ENCODE measurements at places on chromosomes 1 and 21. TPM values are rescaled to one million over a fixed set of nuclear protein-coding genes. Genes with fewer than 3 reads are reported as not detected.

The LCE1E gene
- total RNA-seq: not detected

The ST3GAL3 gene
- 7.2 TPM for total RNA-seq

The TUFT1 gene
- total RNA-seq: 12.3 TPM

The MCOLN2 gene
- 11.3 TPM for total RNA-seq

The MIXL1 gene
- total RNA-seq: not detected

The PADI4 gene
- total RNA-seq: 0.44 TPM

The AMY1B gene
- not detected for total RNA-seq

The TRABD2B gene
- 0.05 TPM for total RNA-seq

The RPS27 gene
- 1,905 TPM for total RNA-seq

The ESRRG gene
- total RNA-seq: not detected

The NTNG1 gene
- total RNA-seq: not detected

The DCDC2B gene
- 0.27 TPM for total RNA-seq

DNA sequence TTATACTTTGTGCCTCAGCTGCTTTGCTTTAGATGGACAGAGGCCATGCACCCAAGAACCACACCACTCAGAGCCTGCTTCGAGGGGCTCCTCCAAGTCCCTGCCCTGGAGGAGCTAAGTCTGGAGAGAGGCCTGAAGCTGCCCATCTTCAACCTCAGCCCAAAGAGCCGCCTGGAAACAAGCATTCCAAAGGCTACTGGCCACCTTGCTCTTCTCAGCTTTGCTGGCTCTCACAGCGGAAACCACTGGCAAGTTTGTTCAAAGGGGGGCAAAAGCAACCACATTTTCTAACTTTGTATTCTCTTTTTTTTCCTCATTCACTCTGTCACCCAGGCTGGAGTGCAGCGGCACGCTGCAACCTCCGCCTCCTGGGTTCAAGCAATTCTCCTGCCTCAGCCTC, 23.2 kb downstream of the VPS26C start:
- DNase-seq: no peak

DNA sequence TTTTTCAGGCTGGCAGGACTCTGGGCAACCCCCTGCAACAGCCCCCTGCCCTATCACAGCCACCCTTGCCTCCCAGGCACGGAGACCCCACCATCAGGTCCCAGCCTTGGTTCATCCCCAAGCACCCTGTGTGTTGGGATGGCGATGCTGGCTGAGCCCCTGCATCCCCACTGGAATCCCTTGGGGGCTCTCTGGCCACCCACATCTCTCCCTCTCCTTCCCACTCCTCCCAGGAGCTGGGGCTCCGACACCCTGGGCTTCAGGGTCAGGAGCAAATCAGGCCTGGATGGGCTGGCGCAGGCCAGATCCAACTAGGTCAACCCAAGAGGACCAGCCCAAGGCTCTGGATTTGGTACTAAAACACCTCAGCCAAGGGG, 25.9 kb downstream of the COL6A1 start:
- no peak for DNase-seq

GRCh38 chr21:31873275-31873695, 465 bp downstream of the HUNK start:
- DNase-seq: no peak

GRCh38 chr1:237650809-237651208, 239.9 kb downstream of the ZP4 start:
- no peak for DNase-seq

GRCh38 chr1:113860891-113861290, 10.6 kb downstream of the PTPN22 start:
- DNase-seq: no peak

GRCh38 chr1:88204111-88204510, 480.0 kb upstream of the PKN2 start:
- no peak for DNase-seq

DNA sequence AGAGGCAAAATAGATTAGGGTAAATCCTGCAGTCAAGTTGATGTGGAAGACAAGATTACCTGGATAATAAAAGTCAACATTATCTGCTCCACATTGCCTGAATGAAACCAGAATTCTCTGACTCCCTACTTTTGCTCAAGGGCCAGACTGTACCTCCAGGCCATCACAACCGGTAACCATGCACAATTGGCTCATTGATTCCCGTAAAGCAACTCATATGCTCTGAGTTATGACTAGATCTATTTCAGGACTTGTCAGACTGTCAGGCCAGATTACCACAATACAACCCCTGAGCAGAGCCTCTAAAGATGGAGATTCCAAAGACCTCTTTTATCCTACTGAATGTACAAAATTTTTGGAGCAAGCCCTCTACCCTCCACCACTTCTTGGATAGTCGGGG, 90.4 kb downstream of the ODF2L start:
- DNase-seq: no peak

- no peak for DNase-seq
Observed at GRCh38 chr1:208052135-208052534, 141.2 kb upstream of the CD34 start.

DNA sequence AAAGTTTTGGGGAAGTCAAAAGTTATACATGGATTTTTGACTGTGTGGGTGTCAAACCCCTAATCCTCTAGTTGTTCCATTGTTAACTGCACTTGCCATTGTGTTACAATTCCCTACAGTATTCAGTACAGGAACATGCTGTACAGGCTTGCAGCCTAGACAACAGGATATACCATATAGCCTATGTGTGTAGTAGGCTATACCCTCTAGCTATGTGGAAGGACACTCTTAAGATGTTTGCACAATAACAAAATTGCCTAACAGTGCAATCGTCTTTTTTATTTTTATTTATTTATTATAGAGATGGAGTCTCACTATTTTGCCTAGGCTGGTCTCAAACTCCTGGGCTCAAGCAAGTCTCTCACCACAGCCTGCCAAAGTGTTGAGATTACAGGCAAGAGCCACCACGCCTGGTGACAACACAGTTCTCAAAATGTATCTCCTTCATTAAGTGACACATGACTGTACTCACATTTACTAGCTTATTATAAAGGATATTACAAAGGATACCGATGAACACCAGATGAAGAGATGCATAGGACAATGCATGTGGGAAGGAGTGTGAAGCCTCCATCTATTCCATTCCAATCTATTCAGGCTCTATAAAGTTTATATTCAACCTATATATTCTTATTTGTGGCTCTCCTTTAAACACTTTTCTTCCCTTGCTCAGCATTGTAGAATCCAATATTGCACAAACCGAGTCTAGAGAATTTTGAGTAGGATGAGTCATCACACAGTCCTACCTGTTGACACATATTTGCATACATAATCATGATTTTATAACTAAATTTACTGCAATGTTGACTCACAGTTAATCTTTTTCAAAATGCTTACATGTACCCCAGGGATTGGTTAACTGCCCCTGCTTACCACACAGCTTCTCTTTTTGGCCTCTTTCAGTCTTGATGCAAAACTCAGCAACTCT, 28.4 kb upstream of the CEP350 start:
- no peak for DNase-seq

- DNase-seq: peak; percentile 94
Observed at GRCh38 chr1:16173447-16174260, 17.8 kb upstream of the EPHA2 start.

DNA sequence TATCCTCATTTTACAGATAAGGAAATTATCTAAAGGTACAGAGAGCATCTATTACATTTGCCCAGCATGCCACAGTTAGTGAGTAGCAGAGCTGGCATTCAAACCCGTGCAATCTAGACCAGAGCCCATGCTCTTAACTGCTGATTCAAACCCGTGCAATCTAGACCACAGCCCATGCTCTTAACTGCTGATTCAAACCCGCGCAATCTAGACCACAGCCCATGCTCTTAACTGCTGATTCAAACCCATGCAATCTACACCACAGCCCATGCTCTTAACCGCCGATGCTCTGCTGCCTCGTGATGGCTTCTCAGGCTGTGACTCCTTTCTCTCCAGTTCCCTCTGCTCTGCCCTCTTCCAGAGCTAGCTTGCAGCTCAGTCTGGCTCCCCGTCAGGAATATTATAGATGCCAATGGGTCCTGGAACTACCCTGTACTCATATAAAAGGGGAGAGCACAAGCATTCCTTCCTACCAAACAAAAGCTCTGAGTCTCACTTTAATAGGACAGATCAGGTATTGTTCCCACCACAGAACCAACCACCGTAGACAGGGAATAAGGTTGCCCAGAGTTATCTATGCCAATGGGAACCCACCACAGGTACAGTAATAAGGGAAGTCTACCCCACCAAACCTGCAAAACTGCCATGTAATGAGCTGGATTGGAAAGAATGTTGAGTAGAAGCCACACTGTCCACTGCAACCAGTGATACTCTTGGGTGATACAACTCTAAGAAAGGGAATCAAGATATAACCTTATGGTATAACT, 78.4 kb downstream of the SMYD3 start:
- peak; percentile 2 for DNase-seq

DNA sequence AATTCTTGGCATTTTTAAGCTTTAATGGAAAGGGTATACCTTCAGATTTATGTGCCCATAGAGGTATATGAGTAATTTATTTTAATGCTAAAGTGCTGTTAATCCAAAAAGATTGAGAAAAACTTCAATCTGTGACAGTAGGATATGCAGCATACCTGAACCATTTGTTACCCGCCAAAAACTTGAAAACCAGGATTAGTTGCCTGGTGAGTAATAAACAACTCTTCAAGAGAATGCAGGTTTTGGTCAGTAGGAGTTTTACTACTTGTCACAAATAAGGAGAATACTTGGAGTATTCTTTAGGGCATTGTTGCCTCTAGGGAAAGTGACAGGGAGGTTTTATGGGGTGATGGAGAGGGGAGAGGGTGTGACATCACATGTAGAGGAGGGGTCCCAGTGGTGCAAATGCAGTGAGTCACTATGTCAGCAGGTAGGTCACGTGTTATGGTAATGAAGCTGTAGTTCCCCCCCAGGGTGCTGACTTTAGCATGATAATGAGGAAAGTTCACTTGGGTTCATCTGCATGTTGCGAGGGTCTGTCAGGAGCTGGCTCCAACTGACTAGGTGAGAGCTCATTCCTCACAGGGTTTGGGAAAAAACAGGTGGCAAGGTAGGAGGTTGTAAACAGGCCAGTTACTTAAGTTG, 23.1 kb downstream of the USP25 start:
- DNase-seq: no peak

GRCh38 chr1:1136547-1137230, 20.8 kb upstream of the C1orf159 start:
- no peak for DNase-seq

- no peak for DNase-seq
Observed at GRCh38 chr1:94351481-94351880, 66.7 kb upstream of the ABCD3 start.

- DNase-seq: no peak
Observed at GRCh38 chr1:235646463-235646862, 3.1 kb downstream of the GNG4 start.

GRCh38 chr1:234701737-234702341, 91.9 kb upstream of the IRF2BP2 start:
- DNase-seq: no peak

- DNase-seq: no peak
Observed at GRCh38 chr1:3820316-3820715, 24.0 kb upstream of the LRRC47 start.

- DNase-seq: no peak
Observed at GRCh38 chr21:33419538-33420123, 16.4 kb downstream of the IFNGR2 start.

GRCh38 chr1:172697534-172698002, 38.7 kb downstream of the FASLG start:
- DNase-seq: no peak

DNA sequence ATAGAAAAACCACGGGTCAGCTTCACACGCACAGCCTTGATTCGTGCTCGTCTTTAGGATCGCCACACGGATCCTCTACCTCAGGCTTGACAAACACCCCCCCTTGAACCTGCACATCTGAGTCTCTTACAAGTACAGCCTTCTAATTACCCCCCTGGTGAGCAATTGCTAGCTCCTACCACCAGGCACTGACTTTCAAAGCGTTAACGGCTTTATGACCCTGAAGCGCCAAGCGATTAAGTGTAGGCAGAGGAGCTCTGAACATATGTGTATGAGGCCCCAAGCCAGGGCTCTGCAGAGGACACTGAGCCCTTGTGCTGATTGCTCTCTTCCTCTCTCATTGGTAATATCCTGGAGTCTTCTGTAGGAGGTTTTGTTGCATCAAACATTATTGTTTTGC, 55.7 kb upstream of the EPHA8 start:
- DNase-seq: no peak

DNA sequence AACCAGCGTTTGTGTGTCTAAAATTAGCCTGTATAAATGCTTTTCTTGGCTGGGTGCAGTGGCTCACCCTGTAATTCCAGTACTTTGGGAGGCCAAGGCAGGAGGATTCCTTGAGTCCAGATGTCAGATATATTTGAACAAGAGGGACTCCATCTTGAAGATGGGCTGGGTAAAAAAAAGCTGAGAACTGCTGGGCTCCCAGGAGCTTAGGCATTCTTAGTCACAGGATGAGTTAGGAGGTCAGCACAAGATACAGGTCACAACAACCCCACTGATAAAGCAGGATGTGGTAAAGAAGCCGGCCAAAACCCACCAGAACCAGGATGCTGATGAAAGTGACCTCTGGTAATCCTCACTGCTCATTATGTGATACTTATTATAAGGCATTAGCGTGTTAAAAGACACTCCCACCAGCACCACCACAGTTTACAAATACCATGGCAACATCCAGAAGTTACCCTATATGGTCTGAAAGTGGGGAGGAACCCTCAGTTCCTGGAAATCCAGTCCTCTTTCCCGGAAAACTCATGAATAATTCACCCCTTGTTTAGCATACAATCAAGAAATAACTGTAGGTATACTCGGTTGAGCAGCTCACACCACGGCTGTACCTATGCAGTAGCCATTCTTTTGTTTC, 36.2 kb upstream of the ZNF496 start:
- DNase-seq: no peak

- no peak for DNase-seq
Observed at GRCh38 chr1:1889847-1890505, 911 bp downstream of the GNB1 start.

DNA sequence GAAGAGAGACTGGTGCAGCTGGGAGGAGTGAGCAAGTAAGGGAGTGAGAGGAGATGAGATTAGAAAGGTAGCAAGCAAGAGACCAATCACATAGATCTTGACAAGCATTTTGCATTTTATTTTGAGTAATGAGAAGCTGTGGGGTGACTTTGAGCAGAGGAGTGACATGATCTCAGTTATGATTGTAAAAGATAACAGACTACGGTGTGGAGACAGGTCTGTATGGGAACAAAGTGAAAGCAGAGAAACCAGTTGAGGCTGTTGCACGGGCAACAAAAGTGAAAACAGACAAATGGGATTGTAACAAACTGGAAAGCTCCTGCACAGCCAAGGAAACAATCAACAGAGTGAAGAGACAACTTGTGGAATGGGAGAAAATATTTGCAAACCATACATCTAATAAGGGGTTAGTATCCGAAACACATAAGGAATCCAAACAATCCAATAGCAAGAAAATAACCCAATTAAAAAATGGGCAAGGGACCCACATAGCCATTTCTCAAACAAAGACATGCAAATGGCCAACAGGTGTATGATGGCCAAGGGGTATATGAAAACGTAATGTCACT, 68.4 kb downstream of the SNRPE start:
- no peak for DNase-seq
